AG04449 (cell line): ENCODE measurements at places on chromosomes 6 and 20.

DNA sequence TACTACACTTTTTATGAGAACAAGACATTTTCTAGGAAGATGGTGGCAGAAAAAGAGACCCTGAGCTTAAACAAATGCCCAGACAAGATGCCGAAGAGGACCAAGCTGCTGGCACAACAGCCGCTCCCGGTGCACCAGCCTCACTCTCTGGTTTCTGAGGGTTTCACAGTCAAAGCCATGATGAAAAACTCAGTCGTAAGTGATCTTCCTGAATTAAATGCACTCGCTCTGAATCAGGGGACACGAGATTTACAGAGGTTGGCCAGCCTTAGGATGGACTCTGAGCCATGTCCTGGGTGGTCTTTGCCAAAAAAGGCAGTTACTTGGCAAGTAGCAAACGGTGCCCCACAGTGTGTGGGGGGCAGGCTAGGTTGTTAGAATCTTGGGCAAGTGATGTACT lies 423 bp downstream of the PACRG start:
- DNase-seq = no peak

- no peak for DNase-seq
Measured at GRCh38 chr20:44528309-44528708, 6.4 kb upstream of the SERINC3 start.

DNA sequence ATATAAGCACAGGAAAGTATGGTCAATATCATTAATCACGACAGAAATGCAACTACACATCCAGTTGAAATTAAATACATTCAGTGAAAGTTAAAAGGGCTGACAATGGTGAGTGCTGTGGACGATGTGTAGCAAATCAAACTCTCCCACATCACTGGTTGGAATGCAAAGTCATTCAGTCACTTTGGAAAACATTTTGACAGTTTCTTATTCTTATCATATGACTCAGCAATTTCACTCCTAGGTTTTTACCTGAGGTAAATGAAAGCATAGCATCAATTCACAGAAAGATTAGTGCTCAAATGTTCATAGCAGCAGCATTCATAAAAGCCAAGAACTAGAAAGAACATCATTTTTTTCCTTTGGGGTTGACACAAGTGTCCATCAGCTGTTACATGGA lies 28.6 kb upstream of the SAMD5 start:
- DNase-seq = no peak

- DNase-seq = no peak
Measured at GRCh38 chr6:90471263-90471662, 115.6 kb downstream of the MAP3K7 start.

- no peak for DNase-seq
Measured at GRCh38 chr6:157036245-157036711, 259.1 kb downstream of the ARID1B start.

- no peak for DNase-seq
Measured at GRCh38 chr6:123592426-123592825, 44.3 kb downstream of the TRDN start.
